ENCODE measurements at places on chromosomes 16 and 17. TPM values are rescaled to one million over a fixed set of nuclear protein-coding genes. Genes with fewer than 3 reads are reported as not detected.
A peak's percentile ranks its signal among the peaks of the same experiment; 100 is the strongest.

The TMEM132E gene
- total RNA-seq, result not detected

- no peak overlapping the region for H3K4me3 ChIP-seq
- peaks cover 5% of the 10 kb centered on the region for H3K27me3 ChIP-seq
- no peaks in the 10 kb centered on the region for H3K4me1 ChIP-seq
Measured at GRCh38 chr17:17321356-17322025, 18.3 kb downstream of the NT5M start.

DNA sequence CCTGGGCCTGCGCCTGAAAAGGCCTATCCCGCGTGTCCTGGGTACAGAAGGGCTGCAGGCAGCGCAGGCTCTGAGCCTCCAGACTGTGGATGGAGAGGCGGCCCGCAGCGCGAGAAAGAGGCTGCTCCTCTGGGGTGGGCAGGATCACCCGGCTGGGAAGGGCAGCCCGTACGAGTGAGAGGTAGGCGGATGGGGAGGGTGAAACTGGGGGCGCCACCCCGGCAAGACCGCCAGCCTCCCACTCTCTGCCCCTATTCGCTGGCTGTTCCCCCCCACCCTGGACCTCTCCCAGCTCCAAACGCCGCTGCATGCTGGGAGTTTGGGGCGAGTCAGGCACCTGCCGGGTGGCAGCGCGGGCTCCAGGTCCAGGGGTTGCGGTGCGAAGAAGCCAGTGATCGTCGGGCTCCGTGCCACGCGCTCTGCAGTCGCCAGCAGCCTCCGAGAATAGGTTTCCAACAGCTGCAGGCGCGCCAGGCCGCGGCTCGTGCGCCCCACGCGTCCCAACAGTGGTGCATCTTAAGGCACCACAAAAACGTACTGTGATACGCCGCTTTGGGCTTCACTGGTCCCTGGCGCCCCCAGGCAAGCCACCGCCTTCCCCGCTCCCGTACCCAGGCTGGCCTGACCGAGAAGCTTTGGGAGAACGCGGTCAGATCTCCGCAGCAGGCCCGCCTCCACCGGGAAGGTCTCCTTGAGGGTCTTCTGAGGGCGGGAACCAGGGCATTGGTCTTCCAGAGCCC, 1.1 kb downstream of the NOXO1 start:
- peaks cover 12% of the 10 kb centered on the region for H3K27me3 ChIP-seq
- H3K4me3 ChIP-seq, result no peak overlapping the region
- peaks cover 13% of the 10 kb centered on the region for H3K4me1 ChIP-seq
- DNase-seq, result no peak
- H3K27ac ChIP-seq, result no peak overlapping the region

The PALB2 gene
- 12.1 TPM for total RNA-seq

DNA sequence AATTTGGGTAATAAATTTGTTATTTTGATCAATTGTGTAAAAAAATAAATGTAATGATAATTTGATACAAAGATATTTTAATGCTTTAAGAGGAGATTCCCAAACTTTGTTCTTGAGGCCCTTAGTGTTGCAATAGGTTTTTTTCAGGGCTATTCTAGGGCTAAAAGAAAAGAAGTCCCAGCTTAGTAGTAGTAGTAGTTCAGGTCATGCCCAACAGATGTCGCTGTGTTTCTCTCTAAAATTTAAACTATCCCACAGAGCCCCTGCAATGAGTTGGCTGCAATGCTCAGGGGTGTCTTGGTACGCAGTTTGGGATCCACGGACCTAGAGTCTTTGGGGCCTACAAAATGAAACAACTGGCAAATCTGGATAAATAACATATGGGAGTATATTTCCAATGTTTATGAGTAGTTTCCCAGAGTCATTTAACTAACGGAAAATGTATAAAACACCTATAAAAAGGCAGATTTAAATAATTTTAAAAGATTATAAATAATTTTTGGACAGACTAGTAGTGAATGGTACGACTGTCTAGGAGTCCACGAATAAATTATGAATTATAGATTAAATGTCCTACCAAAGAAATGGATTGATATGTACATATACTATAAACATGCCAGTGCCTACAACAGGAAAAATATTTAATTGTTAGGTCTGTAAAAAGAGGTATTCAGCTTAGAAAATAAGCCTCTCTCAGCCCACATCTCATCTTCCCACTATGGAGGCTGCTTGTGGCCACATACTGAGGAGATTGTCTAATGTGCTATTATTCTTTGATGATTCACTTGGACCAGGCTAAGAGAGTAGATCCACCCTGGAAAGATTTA, 228.5 kb upstream of the PMFBP1 start:
- peaks cover 26% of the 10 kb centered on the region for H3K4me1 ChIP-seq
- H3K27ac ChIP-seq, result peak overlapping the region; percentile 55
- no peaks in the 10 kb centered on the region for H3K27me3 ChIP-seq
- peaks cover 7% of the 10 kb centered on the region for H3K36me3 ChIP-seq
- H3K4me3 ChIP-seq, result no peak overlapping the region
- peak; percentile 45 for DNase-seq

The KIF19 gene
- total RNA-seq, result not detected

The PIPOX gene
- 0.39 TPM for total RNA-seq

- peaks cover 82% of the 10 kb centered on the region for H3K4me1 ChIP-seq
- H3K27me3 ChIP-seq, result no peaks in the 10 kb centered on the region
- peak overlapping the region; percentile 44 for H3K4me3 ChIP-seq
- H3K27ac ChIP-seq, result peak overlapping the region; percentile 89
- H3K36me3 ChIP-seq, result peaks cover 52% of the 10 kb centered on the region
- peak; percentile 22 for DNase-seq
Measured at GRCh38 chr17:31581491-31581890, 190.0 kb downstream of the RAB11FIP4 start.

- H3K27me3 ChIP-seq, result peaks cover 8% of the 10 kb centered on the region
- DNase-seq, result no peak
- H3K36me3 ChIP-seq, result peaks cover 21% of the 10 kb centered on the region
Measured at GRCh38 chr16:72848028-72848400, 199.9 kb downstream of the ZFHX3 start.

DNA sequence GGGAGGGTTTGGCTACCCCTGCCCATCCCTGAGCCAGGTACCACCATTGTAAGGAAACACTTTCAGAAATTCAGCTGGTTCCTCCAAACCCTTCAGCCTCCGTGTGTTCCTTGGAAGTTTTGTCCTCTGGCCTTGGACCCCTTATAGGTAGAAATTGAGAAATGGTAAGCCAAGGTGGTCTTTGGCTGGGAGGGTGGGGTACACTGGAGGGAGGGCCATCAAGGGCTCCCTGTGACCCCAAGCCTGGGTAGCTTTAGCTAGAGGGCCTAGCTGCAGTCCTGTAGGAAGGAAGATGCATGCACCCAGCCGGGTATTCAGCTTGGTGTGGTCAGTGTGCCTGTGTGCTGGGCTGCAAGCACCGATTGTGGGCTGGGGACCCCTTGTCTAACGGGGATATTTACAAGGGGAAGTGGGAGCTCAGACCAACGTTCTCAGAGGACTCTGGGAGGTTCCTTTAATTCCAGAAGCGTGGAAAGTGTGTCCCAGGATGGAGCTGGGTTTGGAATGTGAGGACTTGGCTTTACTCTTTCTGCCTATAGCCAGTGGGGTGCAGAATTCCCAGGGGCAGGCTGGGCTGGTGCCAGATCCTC, 6.8 kb downstream of the NAT9 start:
- H3K4me3 ChIP-seq, result no peak overlapping the region
- H3K4me1 ChIP-seq, result peaks cover 34% of the 10 kb centered on the region
- peak overlapping the region; percentile 93 for H3K27ac ChIP-seq
- peaks cover 15% of the 10 kb centered on the region for H3K36me3 ChIP-seq

GRCh38 chr16:86158688-86159360, 259.9 kb downstream of the IRF8 start:
- no peaks in the 10 kb centered on the region for H3K36me3 ChIP-seq
- H3K27ac ChIP-seq, result no peak overlapping the region
- H3K27me3 ChIP-seq, result peaks cover 24% of the 10 kb centered on the region
- DNase-seq, result no peak
- H3K4me1 ChIP-seq, result no peaks in the 10 kb centered on the region

DNA sequence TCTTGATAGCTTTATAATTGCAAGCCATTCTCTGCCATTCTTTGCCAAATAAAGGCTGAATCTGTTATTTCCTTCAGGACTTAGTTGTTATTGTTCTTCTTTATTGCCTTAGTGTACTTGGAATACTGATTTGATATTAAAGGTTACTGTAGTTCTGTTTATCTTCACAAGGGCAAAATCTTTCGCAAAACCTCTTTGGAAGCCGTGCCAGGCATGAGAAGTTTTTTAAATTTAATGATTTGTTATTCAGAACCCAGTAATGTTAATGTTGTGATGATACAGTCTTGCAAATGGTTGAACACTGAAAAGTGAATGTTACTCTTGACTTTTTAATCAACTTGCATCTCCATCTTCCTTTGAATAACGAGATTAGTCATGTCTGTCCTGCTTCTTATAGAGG, 1225.2 kb upstream of the GOT2 start:
- DNase-seq, result no peak
- H3K4me3 ChIP-seq, result no peak overlapping the region
- H3K4me1 ChIP-seq, result no peaks in the 10 kb centered on the region
- H3K36me3 ChIP-seq, result no peaks in the 10 kb centered on the region
- H3K27me3 ChIP-seq, result peaks cover 1% of the 10 kb centered on the region
- H3K27ac ChIP-seq, result no peak overlapping the region

DNA sequence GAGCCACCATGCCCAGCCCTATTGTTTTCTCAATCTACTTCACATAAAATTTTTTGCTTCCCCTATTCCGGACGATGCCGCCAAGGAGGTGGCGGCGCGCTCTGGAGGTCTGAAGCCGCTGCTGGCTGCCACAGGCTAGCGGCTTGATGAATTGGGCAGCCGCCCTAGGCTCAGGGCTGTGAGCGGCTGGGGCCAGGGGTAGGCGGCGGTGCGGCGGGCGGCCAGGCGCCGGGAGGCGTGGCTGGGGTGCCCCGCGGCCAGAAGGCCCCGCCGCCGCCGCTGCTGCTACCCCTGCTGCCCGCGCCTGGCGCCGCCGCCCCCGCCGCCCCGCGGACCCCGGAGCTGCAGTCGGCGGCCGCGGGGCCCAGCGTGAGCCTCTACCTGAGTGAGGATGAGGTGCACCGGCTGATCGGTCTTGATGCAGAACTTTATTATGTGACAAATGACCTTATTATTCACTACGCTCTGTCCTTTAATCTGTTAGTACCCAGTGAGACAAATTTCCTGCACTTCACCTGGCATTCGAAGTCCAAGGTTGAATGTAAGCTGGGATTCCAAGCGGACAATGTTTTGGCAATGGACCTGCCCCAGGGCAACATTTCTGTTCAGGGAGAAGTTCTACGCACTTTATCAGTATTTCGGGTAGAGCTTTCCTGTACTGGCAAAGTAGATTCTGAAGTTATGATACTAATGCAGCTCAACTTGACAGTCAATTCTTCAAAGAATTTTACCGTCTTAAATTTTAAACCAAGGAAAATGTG, 41.7 kb downstream of the ANKFY1 start:
- no peaks in the 10 kb centered on the region for H3K27me3 ChIP-seq
- no peaks in the 10 kb centered on the region for H3K36me3 ChIP-seq
- no peak overlapping the region for H3K27ac ChIP-seq
- no peak overlapping the region for H3K4me3 ChIP-seq
- DNase-seq, result no peak
- no peaks in the 10 kb centered on the region for H3K4me1 ChIP-seq

- no peaks in the 10 kb centered on the region for H3K27me3 ChIP-seq
- H3K27ac ChIP-seq, result no peak overlapping the region
- no peaks in the 10 kb centered on the region for H3K4me1 ChIP-seq
- no peak for DNase-seq
- H3K4me3 ChIP-seq, result no peak overlapping the region
Measured at GRCh38 chr16:77057161-77057774, 133.7 kb upstream of the MON1B start.

GRCh38 chr17:52673791-52674190, 515.3 kb upstream of the CA10 start:
- H3K27me3 ChIP-seq, result no peaks in the 10 kb centered on the region
- DNase-seq, result no peak
- H3K4me1 ChIP-seq, result no peaks in the 10 kb centered on the region
- H3K4me3 ChIP-seq, result no peak overlapping the region
- no peaks in the 10 kb centered on the region for H3K36me3 ChIP-seq
- H3K27ac ChIP-seq, result no peak overlapping the region

- H3K27me3 ChIP-seq, result no peaks in the 10 kb centered on the region
- no peaks in the 10 kb centered on the region for H3K36me3 ChIP-seq
- DNase-seq, result no peak
- no peak overlapping the region for H3K27ac ChIP-seq
- H3K4me1 ChIP-seq, result peaks cover 23% of the 10 kb centered on the region
- no peak overlapping the region for H3K4me3 ChIP-seq
Measured at GRCh38 chr17:79983456-79983855, 52.2 kb downstream of the TBC1D16 start.

The CNTNAP1 gene
- total RNA-seq, result 40.3 TPM

DNA sequence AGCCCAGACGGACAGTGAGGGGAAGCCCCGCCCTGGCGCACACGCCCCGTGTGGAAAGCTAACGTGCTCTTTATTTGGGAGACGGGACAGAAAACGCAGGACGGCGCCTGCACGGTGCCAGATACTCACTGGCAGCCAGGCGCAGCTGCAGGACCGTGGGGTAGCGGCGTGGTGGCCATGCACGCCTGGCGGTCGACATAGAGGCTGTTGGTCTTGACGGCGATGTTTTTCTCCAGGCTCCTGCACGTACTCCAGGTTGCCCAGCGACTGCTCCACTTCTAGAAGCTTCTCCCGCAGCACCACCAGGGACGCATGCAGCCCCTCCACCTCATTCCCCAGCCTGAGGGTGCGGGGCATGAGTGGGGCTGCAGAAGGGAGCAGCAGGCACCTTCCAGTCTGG, 5.1 kb upstream of the C1QTNF8 start:
- H3K27me3 ChIP-seq, result peaks cover 6% of the 10 kb centered on the region
- no peaks in the 10 kb centered on the region for H3K4me1 ChIP-seq
- no peak overlapping the region for H3K27ac ChIP-seq
- DNase-seq, result no peak

- peak; percentile 36 for DNase-seq
- H3K4me1 ChIP-seq, result peaks cover 35% of the 10 kb centered on the region
- no peaks in the 10 kb centered on the region for H3K27me3 ChIP-seq
- no peaks in the 10 kb centered on the region for H3K36me3 ChIP-seq
- H3K4me3 ChIP-seq, result peak overlapping the region; percentile 64
Measured at GRCh38 chr17:43327421-43327820, 71.4 kb upstream of the ARL4D start.

The C17orf67 gene
- total RNA-seq, result 2.1 TPM

The SLC52A1 gene
- total RNA-seq, result not detected

- no peak overlapping the region for H3K4me3 ChIP-seq
- H3K27me3 ChIP-seq, result peaks cover 16% of the 10 kb centered on the region
- peaks cover 4% of the 10 kb centered on the region for H3K4me1 ChIP-seq
- DNase-seq, result no peak
- H3K27ac ChIP-seq, result no peak overlapping the region
- H3K36me3 ChIP-seq, result no peaks in the 10 kb centered on the region
Measured at GRCh38 chr17:82309656-82310570, 7.5 kb downstream of the CD7 start.

GRCh38 chr17:40553694-40554534, 11.4 kb downstream of the CCR7 start:
- H3K4me1 ChIP-seq, result peaks cover 71% of the 10 kb centered on the region
- peak; percentile 24 for DNase-seq
- H3K36me3 ChIP-seq, result peaks cover 8% of the 10 kb centered on the region

- peaks cover 19% of the 10 kb centered on the region for H3K4me1 ChIP-seq
- DNase-seq, result no peak
- no peaks in the 10 kb centered on the region for H3K36me3 ChIP-seq
- H3K27ac ChIP-seq, result no peak overlapping the region
Measured at GRCh38 chr17:28468781-28469180, 4.7 kb upstream of the SLC13A2 start.

- H3K27ac ChIP-seq, result no peak overlapping the region
- DNase-seq, result no peak
Measured at GRCh38 chr17:49992933-49993422, 2.0 kb downstream of the DLX3 start.

Data from HFFc6 (cell line).